ENCODE measurements at places on chromosomes 4 and X.

- no peak for DNase-seq
Measured at GRCh38 chr4:113645771-113646441, 115.6 kb downstream of the CAMK2D start.

DNA sequence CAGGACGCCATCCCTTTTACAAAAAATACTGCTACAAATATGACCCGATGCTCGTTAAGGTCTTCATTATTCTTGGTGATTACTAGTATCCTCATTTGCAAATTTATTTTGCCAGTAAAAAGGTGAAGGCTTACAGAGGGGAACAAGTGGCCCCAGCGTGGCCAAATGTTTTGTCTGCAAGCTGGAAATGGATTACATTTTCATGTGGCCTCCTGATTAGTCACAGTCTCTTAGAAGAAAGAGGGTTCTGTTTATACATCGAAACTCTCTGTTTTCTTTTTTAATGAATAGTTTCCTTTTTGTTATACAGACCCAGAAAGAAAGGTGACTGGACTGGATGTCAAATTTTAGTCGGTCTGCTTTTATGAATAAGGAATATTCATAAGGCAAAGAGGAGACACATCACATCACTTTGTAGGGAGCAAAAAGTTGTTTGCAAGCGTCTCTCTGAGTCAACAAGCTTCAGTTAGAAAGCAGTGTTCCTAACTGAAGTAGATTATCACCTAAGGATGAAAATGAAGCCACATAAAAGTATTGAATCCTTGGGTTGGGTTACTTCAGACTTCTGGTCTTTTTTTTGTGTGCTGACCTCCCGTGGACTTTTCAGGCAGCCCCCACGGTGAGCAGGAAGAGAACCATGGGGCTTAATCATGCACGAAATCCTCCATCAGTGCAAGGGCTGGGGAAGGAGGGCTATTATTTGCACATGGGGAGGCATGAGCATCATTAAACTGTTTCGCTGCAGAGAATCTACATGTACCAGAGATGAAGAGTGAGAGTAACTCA lies 125.6 kb downstream of the ARSF start:
- no peak for DNase-seq

DNA sequence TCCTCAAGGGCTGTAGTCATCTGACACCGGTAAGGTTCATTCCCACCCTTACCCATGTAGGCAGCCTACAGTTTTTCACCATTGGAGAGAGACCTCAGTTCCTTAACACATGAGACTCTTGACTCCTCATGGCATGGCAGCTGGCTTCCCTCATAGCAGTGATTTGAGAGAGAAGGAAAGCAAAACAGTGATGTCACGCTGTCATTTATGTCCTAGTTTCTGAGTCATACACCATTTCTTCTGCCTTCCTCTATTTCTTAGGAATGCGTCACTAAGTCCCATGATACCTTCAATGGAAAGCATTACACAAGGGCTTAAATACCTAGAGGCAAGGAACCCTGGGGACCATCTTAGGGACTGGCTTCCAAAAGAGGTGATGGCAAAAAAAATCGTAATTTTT lies 226.1 kb downstream of the SPCS3 start:
- DNase-seq: no peak

DNA sequence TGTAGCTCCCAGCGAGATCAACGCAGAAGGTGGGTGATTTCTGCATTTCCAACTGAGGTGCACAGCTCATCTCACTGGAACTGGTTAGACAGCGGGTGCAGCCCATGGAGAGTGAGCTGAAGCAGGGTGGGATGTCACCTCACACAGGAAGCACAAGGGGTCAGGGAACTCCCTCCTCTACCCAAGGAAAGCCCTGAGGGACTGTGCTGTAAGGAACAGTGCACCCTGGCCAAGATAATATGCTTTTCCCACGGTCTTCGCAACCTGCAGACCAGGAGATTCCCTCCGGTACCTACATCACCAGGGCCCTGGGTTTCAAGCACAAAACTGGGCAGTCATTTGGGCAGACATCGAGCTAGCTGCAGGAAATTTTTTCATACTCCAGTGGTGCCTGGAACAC lies 216.4 kb upstream of the TET2 start:
- no peak for DNase-seq

DNA sequence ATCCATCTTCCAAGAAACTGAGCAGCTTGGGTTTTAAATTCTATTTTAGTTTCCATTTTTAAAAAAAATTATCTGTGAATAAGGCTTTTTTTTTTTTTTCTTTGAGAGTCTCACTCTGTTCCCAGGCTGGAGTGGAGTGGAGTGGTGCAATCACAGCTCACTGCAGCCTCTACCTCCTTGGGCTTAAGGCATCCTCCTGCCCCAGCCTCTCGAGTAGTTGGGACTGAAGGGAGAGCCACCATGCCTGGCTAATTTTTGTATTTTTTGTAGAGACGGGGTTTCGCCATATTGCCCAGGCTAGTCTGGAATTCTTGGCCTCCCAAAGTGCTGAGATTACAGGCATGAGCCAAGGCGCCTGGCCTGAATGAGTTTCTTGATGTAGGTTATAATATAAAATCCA lies 1.4 kb downstream of the ENOPH1 start:
- DNase-seq: no peak

DNA sequence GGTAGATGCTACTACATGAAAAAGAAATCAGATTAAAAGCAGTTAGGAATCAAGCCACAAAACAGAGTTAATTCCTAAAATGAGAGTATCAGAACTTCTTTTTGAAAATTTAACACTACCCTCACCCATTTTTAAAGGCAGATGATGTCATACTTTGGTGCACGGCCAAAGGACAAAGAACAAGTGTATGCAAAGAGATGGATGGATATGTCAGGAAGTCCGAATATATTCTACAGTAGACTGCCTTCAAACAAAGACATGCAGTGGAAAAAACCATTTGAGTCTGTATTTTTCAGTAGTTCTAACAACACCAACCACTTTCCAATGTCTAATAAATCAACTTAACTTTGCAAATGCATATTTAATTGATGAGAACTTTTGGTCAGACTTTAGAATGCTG lies 2.2 kb downstream of the AIFM1 start:
- DNase-seq: no peak

GRCh38 chr4:121336706-121337105 lies 44.1 kb downstream of the QRFPR start:
- no peak for DNase-seq

GRCh38 chr4:160826339-160826679 lies 1337.5 kb downstream of the FSTL5 start:
- DNase-seq: no peak

- DNase-seq: no peak
Measured at GRCh38 chr4:123777373-123777772, 380.8 kb downstream of the SPRY1 start.

- no peak for DNase-seq
Measured at GRCh38 chr4:13710246-13710885, 82.8 kb upstream of the BOD1L1 start.

DNA sequence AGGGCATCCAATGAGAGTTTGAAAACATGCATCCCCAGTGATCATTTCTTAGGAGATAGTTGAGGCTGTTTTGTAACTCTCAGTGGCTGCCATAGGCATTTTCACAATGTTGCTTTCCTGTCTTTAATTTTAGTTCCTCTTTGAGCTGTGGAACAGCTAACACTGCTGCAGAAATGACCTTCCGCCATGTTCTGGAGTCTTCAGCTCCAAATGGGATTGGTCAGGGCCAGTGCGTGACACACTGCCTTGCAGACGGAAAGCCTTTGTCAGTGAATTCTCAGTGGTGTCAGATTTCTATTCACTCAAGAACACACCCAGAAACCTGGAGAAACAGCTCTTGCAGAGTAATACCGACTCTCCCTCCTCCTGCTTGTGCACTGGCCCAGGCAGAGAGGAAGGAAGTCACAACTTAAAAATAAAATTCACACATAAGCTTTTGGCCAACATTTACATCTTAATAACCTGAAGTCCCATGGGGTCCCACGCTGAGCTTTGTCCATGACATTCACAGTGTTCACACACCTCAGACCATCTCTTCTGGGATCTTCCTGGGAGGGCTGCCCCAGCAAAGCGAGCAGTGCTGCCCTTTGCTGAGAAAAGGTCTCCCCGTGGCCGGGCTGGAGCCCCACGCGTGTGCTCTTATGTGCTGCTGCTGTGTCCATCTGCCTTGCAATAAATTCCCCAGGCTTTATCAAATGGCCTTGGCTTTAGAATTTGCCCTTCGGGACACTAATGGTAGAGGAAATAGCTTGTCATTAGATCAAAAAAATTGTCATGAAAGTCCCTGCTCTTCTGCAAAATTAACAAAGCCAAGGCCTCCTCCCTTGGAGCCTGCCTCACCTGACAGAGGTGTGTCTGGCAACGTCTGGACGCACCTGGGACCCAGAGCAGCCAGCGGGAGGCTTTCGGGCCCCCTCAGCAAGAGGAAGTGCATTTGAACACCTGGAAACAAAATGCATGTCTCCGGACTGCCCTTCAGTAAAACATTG lies 126.8 kb downstream of the IRF2 start:
- DNase-seq: no peak

DNA sequence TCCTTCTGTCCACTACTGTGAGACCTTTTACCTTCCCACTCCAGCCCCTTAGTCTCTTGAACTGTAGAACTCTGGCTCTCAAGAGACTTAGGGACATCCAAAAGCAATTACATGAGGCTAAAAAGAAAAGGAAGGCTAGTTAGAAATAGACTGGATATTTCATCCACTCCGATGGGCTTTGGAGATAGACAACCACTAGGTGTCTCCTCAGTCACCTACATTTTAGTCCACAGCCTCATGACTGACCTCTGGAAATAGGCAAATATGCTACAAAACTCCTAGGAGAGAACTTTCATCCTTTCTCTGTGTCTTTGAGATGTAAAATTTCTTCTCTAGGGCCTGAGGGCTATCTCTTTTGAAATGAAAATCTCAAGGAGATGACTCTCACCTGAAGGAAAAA lies 45.1 kb upstream of the LAMP2 start:
- no peak for DNase-seq

DNA sequence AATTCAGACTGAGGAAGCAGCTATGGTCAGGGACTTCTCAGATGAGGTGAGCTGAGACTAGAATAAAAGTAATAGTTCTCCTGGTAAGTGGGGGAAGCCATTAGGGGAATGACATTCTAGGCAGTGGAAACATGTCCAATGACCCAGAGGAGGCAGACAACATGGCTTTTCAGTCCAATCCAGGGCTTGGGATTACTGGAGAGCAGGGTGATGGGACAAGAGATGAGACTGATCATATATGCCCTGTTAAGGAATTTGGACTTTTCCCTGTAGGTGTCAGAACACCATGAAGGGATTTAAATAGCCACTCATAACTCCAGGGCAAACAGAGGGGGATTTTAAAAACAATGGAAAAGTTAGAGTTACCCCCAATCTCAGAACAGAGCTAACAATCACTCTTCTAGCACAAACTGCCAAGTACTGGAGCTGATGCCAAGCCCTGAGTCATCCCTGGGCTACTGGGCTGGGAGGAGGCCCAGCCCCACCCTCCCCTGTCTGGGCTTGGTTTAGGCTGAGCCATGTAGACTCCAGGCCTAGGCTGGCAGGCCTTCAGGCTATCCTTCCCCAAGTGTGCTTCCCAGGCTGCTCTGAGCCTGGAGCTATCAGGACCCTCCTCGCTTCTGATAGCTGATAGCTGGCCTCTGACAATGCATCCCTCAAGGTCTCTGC lies 22.7 kb upstream of the MSN start:
- DNase-seq: no peak

- no peak for DNase-seq
Measured at GRCh38 chr4:22179124-22179874, 230.7 kb upstream of the KCNIP4 start.

DNA sequence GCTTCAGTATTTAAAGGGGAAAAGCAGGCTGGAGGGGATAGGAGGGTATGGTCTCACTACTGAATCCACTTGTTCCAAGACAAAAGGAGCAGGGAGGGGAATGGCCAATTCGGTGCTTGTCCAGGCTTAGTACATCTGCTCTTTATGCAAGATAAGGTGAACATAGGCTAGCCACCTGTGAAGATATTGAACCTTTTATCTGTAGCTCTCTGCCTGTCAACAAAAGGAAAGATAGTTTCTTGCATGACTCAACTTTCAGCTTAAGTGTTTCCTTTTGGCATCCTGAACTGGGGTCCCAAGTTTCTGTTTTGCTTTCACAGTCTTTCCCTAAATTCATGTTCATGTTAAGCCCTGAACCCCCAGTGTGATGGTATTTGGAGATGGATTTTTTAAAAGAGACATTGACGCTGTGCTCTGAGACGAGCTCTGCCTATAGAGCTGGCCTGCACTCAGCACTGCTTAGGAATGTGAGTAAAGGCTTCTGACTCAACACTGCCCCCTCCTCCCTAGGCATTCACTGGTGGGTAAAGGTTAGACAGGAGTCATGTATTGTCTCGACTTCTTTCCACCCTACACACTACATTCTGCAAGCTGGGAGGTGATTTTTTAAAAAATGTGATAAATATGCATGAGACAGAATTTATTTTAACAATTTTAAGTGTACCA lies 28.2 kb downstream of the FAM149A start:
- no peak for DNase-seq

DNA sequence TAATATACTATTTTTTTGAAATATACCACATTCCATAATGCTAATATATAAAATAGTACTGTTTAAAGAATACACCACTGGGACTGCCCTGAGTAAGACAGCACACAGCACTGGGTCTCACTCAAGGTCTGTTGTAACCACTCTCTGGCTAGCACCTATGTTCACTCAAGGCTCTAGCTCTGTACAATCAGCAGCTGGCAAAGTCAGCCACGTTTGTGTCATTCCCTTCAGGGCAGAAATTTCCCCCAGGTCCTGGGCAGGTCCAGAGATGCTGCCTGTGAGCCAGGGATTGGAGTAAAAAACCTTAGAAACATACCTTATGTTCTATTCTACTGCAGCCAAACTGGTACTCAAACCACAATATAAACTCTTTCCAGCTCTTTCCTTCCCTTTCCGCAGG lies 1160.2 kb upstream of the ADGRL3 start:
- no peak for DNase-seq

DNA sequence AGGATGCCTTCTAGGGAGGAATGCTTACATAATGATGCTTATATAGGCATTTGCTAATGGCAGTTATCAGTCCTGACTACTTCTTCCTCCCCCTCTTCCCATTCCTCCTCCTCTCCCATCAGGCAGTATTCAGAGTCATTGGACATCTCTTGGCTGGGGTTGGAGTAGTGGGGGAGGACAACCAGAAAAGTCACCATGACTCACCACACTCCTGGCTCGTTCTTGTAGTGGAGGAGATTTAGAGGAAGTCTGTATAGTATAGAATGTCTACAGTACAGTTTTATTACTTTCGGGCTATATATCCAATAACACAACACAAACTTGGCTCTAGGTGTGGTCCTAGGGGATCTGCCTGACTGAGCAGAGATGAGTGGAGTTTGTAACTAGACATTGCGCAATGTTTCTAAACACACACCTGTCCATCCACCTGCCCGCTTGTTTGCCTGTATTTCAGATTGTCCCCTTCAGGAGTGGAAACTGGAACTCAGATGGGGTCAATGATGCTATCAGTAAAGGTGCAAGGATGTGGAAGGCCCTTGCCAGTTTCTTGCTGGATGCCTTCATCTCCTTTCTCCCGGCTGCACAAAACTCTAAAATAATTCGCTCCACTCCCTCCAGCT lies 27.9 kb upstream of the KIAA1210 start:
- no peak for DNase-seq

GRCh38 chr4:5266991-5267390 lies 215.7 kb downstream of the STK32B start:
- DNase-seq: no peak

- no peak for DNase-seq
Measured at GRCh38 chr4:186021461-186022167, 47.3 kb upstream of the TLR3 start.
